ENCODE measurements at places on chromosomes 2 and 18.
A peak's percentile ranks its signal among the peaks of the same experiment; 100 is the strongest.

DNA sequence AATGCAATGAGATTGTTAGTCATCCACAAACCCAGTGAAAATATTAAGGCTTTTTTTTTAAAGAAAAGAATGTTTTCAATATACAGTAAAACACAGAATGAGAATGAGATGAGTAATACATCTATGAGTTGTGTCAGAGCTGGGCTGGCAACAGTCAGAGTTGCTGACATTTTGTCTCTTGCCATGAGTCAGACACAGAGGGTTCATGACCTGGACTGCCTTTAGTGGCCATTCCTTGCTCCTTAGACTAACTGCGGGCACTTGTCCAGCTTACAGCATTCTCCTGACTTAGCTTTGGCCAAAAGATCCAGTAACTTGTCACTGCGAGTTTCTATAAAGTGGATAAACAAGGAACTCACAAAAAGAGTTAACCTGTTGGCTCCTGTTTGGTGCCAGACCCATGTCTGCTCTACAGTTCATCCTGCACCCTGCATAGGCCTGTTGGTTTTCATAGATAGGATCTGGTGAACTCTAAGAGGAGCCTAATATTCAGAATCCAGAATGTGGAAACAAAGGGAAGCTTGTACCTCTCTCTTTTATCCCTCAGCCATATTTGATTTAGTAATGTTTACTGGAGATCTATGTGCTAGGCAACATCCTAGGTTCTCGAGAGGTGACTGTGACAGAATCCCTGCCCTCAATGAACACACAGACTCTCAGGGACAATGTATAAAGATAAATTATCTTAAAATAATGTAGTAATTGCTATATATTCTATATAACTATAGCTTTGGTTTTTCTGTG lies 391.5 kb upstream of the VWC2L start:
- no peak for DNase-seq

DNA sequence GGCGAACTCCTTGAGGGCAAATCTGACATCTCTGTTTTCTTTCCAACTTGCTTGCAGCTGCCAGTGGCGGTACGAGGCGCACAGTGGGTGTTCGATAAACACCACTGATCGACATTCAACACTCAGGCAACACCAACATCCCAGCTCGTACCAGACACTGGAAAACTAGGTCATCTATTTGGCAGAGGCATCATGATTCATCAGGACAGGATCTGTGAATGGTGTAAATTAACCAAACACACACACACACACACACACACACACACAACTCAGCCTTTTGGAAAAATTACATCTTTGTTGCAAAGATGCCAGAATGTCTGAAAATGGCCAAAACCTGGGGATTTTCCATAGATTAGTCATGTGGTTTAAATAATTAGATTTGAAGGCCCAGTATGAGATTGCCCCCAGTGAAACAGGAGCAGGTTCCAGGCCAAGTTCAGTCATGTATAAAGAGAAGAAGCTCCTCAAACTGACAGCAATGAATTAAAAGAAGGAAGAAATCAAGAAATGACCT lies 150.5 kb upstream of the NCKAP5 start:
- DNase-seq: no peak

GRCh38 chr2:112629823-112630222 lies 15.9 kb upstream of the SLC20A1 start:
- DNase-seq: no peak

- DNase-seq: no peak
Measured at GRCh38 chr18:58860747-58861231, 3.9 kb upstream of the ZNF532 start.

- DNase-seq: no peak
Measured at GRCh38 chr18:78085241-78086185, 835.9 kb downstream of the GALR1 start.

- DNase-seq: no peak
Measured at GRCh38 chr2:198883604-198884003, 574.1 kb downstream of the SATB2 start.

GRCh38 chr2:74983631-74984392 lies 25.4 kb downstream of the POLE4 start:
- DNase-seq: no peak

DNA sequence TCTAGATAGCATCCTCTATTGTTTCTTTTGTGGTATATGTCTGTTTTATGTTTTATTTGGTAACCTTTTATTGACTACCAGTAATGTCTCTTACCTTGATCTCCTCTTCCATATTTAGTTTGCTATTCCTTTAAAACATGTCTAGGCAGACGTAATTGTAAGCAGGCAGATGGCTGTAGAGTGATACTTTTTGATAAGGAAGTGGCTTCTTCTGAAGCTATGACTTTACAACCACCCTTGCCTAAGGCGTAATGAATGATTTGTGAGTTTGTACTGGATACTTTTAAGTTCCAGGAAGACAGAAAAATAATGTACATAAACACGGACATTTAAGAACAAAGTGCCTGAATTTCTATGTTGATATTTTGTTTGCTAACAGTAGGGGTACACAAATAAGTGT lies 85.6 kb downstream of the ZNF804A start:
- no peak for DNase-seq

- peak; percentile 93 for DNase-seq
Measured at GRCh38 chr2:85409845-85410583, at the start of gene CAPG. TSS of gene CAPG (minus strand) at chr2:85410366. CDS start at chr2:85402145, 8,221 bp downstream.

DNA sequence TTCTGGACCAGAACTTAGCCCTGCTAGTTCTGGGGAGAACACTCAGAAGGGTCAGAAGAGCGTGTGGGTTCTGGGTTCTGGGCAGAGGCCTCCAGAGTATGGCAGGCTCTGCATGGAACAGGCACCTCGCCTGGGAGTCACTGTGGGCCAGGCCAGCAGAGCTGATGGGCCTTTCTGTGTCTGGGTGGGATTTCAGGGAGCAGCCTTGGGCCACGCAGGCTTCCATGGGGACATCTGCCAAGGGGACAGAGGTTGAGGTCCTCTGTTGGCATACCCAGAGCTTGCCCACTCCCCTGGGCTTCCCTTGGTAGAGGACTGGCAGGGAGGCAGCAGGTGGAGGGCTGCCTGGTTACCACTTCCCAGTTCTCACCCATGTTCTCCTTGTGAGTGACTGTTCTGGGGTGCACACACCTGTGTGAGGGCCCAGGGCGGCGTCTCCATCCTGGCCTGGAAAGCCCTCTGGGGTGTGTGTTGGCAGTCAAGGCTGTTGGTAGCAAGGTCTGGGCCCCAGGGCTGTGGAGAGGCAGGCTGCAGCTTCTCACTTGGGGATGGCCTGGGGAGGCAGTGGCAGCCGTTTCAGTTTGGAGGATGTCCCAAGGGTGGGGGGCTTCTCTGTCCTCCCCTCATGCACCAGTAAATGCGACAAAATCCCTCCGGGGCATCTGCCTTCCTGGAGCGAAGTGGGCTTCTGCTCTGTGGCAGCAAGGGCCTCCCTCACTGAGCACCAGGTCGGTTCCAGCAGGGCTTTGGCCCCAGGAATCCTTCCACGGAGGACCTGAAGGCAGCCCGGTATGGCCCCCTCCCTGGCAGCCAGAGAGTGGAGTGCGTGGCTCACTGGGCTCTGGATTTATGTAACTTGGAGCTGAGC lies 74.6 kb upstream of the HDAC4 start:
- DNase-seq: no peak

- DNase-seq: no peak
Measured at GRCh38 chr2:182586426-182586825, 129.6 kb upstream of the DNAJC10 start.

DNA sequence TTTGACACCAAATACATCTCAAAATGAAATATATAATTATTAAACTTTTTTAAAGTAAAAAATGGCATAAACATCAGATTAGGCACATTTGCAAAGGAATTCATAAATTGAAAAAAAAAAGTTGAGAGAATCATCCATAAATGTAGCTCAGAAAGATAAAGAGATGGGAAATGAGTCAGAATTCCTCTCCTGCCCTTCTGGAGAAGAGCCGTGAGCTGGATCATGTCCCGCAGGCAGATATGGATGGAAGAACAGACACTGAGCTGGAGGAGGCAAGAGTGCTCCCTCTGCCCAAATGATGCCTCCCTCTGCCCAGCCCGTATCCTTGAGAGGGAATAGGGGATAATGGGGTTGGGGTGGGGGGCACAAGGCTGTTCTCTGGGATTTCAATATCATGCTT lies 190.9 kb downstream of the TFCP2L1 start:
- DNase-seq: no peak

- no peak for DNase-seq
Measured at GRCh38 chr2:224689539-224689938, 26.6 kb downstream of the CCDC195 start.

GRCh38 chr2:141306368-141306767 lies 824.4 kb downstream of the LRP1B start:
- DNase-seq: no peak

- DNase-seq: no peak
Measured at GRCh38 chr2:176999301-176999700, 213.3 kb upstream of the HNRNPA3 start.

GRCh38 chr2:59025157-59025757 lies 784.1 kb upstream of the FANCL start:
- DNase-seq: peak; percentile 22

GRCh38 chr2:28926847-28927246 lies 32.4 kb downstream of the WDR43 start:
- DNase-seq: no peak

GRCh38 chr2:78979380-78980151 lies 45.9 kb upstream of the REG3G start:
- peak; percentile 51 for DNase-seq

GRCh38 chr2:149562324-149562723 lies 25.3 kb downstream of the MMADHC start:
- DNase-seq: no peak

- no peak for DNase-seq
Measured at GRCh38 chr18:69951182-69951581, 3.5 kb upstream of the CD226 start.

DNA sequence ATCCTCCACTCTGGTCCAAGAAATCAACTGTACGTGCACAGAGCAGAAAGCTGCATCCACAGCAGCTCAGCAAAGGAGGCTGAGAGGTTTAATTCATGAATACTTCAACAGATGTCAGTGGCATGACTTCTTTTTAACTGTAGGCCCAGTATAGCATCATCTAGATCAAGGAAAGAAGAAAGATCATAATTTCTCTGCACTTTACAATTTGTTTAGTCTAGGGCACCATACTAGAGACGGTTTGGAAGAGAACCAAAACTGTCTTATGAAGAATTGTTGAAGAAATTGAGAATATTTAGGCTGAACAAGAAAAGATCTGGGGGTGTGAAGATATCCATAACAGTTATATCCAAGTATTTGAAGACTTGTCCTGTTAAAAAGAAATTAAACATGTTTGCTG lies 30.5 kb upstream of the MAP3K20 start:
- DNase-seq: no peak

Data from HL-60 (cell line).